Stimulated activated CD8-positive, alpha-beta memory T cell treated with anti-CD3 and anti-CD28 coated beads, Interleukin-7, amount 100 ng/mL, for 48 hours (primary cell): ENCODE measurements at places on chromosomes 1 and 21.

DNA sequence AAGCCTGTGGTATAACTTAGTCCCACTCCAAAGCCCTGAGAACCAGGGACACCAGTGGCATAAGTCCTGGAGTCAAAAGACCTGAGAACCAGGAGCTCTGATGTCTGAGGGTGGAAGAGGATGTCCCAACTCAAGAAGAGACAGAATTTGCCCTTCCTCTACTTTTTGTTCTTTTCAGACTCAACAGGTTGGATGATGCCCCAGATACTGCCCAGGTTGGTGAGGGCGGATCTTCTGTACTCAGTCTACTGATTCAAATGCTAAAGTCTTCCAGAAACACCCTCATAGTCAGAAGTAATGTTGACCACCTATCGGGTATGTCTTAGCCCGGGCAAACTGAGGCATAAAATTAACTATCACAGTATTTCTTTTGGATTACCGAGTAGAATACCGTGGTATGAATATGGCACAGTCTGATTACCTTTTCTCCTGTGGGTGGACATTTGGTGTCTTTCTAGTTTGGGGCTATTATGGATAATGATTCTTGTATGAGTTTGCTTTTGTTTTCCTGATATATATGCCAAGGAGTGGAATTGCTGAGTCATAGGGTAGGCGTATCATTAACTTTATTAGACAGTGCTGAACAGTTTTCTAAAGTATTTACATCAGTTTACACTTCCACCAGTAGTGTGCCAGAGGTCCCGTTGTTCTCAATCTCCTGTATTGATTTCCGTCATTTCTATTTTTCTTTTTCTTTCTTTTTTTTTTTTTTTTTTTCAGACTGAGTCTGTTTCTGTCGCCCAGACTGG is 3.2 kb upstream of the CHAF1B start:
- no peak for DNase-seq

DNA sequence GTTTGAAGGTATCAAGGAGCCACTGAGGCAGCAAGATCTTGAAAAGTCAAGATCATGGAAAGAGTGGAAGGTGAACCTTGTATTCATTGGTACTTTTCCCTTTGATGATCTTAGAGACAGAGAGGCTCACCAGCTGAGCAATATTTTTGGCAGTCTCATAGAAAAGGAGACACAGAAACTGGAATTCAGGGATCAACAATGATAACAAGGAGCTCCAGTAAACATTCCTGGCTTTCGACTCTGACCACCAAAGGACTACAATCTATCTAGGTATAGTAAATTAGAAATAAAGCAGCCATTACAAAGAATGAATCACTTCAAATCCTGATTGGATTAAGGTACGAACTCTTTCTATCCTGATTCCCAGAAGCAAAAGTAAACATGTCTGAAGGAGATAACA is 615.4 kb downstream of the KIF26B start:
- DNase-seq, result no peak

DNA sequence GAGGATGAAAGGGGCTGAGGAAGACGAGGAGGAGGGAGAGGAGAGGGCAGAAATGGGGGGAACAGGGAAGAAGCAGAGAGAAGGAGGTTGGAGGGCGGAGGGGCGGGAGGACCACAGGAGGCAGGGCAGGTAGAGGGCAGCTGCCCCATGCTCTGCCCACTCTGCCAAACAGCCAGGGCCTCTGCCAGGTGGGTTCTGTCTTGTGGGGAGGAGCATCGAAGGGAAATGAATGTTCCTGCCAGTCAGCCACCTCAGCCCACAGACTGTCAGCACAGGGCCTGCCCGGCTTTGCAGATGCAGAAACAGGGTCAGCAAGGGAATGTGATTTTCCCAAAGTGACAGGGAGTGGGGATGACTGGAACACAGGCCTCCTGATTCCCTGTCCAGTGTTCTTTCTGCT is 82.6 kb downstream of the GRIK3 start:
- DNase-seq, result no peak

DNA sequence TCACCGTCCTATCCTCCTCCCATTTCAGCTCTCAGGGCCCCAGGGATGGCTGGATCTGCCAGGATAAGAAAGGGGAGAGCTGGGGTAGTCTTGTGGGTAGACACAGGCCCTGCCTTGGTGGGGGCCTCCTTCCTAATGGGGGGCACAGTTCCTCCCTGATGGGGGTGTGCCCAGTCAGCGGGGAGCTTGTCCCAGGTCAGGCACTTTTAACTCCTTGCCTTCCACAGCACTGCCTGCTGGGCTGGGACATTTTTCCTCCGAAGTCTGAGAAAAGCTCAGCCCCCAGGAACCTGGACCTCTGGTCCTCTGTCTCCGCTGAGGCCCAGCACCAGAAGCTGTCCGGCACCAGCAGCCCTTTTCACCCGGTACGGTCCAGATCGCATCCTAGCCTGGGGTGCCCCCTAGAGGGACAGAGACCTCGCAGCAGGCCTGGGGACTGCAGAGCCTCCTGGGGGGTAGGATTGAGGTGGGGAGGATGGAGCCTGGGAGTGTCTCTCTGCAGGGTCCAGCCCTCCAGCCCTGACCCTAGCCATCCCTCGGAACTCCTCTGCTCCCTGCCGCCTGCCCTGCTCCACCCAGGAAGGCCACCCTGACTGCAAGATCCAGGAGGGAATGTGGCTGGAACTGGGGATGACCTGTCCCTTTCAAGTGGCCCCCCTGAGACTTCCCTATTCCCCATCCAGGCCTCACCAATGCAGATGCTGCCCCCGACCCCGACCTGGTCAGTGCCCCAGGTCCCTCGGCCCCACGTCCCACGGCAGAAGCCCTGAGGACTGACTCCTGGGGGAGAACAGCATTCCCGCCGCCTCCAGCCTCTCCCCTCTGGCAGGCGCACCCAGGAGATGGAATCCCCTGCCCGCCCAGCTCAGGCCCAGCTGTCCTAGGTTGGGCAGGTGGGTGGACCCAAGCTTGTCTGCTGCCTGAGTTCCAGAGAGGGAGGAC is 12.0 kb downstream of the MIIP start:
- DNase-seq, result no peak

GRCh38 chr1:190043655-190044054 is 434.0 kb downstream of the BRINP3 start:
- DNase-seq, result no peak
